Stimulated activated CD4-positive, alpha-beta T cell treated with anti-CD3 and anti-CD28 coated beads, Interleukin-1b, Interleukin-23, amount 100 ng/mL, for 4 hours (primary cell): ENCODE measurements at places on chromosomes 16 and 17.

- no peak for DNase-seq
Measured at GRCh38 chr16:77262971-77263370, 63.8 kb downstream of the SYCE1L start.

GRCh38 chr17:35568561-35568960 lies 7.9 kb upstream of the SLFN14 start:
- DNase-seq, result no peak

DNA sequence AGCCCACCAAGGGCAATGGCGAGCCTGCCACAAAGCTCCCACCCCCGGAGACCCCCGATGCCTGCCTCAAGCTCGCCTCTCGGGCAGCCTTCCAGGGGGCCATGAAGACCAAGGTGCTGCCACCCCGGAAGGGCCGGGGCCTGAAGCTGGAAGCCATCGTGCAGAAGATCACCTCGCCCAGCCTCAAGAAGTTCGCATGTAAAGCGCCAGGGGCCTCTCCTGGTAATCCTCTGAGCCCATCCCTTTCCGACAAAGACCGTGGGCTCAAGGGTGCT lies 40.1 kb downstream of the SREBF1 start:
- DNase-seq, result no peak

- DNase-seq, result no peak
Measured at GRCh38 chr17:71649941-71650350, 470.9 kb upstream of the SOX9 start.

GRCh38 chr17:13429201-13429600 lies 172.5 kb downstream of the HS3ST3A1 start:
- no peak for DNase-seq

- DNase-seq, result no peak
Measured at GRCh38 chr16:51442141-51442870, 291.2 kb upstream of the SALL1 start.

GRCh38 chr16:78770353-78771091 lies 671.1 kb downstream of the WWOX start:
- DNase-seq, result peak; percentile 71

DNA sequence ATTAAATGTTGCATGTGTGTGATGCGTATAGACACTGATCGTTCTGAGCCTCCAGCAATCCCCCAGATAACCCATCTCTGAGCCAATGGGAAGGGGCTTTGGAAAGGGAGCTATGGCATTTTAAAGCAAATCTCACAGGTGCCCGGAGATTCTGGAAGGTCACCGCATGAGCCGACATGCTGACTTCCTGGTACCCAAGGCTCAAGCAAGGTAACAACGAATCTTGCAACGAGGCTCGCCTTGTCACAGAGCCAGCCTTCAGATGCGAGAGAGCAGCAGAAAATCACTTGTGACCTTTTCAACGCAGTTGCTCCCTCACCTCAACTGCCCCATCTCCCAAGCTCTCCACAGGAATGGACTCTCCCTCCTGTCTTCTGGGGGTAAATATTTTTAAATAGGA lies 154.8 kb upstream of the CDH5 start:
- DNase-seq, result no peak

DNA sequence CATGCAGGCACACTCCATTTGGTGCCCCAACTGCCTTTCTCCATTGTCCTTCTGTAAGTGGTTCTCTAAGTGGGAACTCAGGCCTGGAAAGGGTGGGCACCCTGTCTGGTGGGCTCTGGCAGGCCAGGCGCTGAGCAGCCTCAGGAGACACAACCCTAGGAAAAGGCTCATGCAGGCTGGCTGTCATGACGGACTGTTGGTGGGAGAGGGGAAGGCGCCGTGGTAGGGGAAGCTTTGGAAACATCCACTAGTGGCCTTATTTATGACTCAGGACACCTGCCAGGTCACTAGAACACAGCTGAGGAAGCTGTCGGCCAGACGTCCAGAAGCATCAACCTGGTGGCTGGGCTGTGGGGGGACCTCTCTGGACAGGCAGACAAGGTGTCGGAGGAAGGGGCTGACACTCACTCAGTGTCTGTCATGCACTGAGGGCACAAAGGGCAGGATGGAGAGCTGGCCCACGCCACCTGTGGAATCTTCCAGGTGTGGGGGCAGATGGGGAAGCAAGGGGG lies 216.0 kb downstream of the SEC14L1 start:
- DNase-seq, result no peak

GRCh38 chr16:47461598-47462266 lies 601 bp downstream of the PHKB start:
- DNase-seq, result no peak

- no peak for DNase-seq
Measured at GRCh38 chr16:80718480-80719220, 85.7 kb downstream of the CDYL2 start.

DNA sequence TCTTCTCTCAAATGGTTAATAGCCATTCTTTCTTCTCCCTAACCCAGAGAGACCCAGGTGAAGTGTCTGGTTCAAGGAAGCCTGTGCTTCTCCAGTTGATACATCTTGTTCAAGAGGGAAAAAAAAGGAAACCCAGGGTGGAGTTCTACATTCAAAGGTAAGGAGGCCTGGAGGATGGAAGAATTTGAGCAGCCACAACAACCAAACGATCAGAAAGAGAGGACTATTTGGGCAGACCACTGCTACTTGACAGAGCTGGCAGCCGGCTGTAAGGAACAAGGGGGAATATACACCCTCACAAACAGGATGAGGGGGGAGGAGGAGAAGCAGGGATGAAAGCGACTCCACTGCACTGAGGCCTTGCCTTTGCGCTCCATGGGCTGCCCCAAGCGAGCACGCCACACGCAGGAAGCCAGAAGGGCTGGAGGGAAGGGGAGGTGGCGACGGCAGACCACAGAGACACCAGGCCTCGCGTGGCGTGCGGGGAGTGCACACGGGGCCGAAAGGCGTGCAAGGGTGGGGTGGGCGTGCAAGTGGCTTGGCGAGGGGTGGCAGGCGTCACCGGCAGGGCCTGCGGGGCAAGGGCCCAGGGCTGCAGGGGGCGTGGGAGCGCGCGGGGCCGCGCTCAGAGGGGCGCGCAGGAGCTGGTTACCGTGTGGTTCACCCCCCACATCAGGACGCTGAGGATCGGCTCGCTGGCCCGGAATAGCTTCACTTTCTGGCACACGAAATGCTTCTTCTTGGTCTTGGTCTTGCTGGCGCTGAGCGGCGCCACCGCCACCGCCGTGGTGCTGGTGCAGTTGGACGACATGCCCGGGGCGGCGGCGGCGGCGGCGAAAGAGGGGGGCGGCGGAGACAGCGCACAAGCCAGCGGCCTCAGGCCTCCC lies 499 bp downstream of the PIP4K2B start:
- peak; percentile 1 for DNase-seq

DNA sequence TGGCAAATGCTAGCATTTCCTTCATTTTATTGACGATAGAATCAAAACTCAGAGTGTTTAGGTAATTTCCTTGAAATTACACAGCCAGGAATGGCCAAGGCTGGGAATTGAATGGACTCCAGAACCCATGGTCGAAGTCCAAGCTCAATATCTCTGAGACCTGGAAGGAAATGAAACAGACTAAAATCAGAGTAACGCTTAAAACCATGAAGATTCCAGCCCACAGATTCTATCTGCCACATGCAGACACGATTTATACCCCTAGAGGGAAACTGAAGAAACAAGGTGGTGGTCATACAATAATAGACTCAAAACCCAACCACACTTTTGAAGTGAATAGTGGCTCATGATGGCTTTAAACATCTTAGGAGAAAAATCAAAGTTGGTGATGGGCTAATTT lies 95.6 kb downstream of the PRKCA start:
- DNase-seq, result no peak

GRCh38 chr16:80569440-80570105 lies 28.8 kb downstream of the DYNLRB2 start:
- DNase-seq, result peak; percentile 57

DNA sequence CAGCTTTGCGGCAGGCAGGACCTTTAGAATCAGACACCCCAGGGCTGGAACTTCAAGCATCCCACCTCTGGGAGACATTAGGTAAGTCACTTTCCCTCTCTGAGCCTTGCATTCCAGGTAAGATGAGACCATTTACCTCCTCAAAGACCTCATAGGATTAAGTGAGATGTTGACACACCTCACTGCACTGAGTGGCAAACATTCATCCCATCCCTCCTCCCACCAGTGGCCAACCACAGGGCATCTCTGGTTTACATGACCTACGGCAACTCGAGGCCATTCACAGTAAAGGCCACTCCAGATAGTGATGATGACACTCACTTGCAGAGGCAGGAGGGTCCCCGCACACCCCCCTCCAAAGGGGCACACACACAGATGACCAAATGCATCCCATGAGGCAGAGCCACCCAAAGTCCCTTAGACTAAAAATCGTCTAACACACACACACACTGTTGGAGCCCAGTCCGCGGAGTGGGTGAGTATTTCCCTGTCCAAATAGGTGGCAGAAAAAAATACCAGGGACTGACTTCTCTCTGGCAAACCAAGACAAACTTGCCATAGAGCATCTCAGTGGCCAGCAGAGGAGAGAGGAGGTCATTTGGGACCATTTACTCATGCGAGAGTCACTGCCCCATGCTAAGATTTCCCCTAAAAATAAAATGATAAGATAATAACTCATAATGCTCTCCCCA lies 454.9 kb downstream of the SOX9 start:
- DNase-seq, result no peak

GRCh38 chr16:47716571-47716970 lies 255.4 kb downstream of the PHKB start:
- no peak for DNase-seq

DNA sequence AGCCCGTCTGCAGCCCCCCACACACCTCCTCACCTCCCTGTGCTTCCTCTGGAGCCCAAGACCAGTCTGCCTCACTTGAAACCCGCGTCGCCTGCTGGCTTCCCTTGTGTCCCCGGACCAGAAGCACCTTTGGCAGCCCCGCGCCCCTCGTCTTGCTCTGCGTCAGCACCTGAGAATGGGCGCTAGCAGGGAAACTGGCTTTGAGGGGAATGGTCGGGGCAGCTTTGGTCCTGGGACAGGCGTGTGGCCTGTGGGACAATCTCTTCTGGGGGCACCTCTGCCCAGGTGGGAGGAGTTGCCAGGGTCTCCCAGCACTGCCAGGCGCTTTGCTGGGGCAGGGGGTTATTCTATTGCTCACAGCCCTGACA lies 3.6 kb upstream of the MAFG start:
- no peak for DNase-seq

- DNase-seq, result no peak
Measured at GRCh38 chr17:61208301-61209105, 191.1 kb upstream of the TBX2 start.

GRCh38 chr16:75307506-75307905 lies 56.1 kb upstream of the BCAR1 start:
- no peak for DNase-seq

- no peak for DNase-seq
Measured at GRCh38 chr17:66767154-66767933, 67.6 kb upstream of the CACNG5 start.

DNA sequence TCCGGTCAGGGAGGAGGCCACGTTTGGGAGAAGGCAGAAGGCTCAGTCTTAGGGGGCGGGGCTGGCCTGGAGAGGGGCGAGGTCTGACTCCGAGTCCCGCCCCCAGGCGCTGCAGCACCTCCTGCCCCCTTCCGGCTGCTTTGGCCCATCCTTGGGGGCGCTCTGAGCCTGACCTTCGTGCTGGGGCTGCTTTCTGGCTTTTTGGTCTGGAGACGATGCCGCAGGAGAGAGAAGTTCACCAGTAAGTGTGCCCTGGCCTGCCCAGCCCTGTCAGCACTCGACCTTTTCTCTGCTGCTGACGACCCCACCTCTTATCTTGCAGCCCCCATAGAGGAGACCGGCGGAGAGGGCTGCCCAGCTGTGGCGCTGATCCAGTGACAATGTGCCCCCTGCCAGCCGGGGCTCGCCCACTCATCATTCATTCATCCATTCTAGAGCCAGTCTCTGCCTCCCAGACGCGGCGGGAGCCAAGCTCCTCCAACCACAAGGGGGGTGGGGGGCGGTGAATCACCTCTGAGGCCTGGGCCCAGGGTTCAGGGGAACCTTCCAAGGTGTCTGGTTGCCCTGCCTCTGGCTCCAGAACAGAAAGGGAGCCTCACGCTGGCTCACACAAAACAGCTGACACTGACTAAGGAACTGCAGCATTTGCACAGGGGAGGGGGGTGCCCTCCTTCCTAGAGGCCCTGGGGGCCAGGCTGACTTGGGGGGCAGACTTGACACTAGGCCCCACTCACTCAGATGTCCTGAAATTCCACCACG lies 1.5 kb downstream of the TNFRSF12A start:
- peak; percentile 78 for DNase-seq

DNA sequence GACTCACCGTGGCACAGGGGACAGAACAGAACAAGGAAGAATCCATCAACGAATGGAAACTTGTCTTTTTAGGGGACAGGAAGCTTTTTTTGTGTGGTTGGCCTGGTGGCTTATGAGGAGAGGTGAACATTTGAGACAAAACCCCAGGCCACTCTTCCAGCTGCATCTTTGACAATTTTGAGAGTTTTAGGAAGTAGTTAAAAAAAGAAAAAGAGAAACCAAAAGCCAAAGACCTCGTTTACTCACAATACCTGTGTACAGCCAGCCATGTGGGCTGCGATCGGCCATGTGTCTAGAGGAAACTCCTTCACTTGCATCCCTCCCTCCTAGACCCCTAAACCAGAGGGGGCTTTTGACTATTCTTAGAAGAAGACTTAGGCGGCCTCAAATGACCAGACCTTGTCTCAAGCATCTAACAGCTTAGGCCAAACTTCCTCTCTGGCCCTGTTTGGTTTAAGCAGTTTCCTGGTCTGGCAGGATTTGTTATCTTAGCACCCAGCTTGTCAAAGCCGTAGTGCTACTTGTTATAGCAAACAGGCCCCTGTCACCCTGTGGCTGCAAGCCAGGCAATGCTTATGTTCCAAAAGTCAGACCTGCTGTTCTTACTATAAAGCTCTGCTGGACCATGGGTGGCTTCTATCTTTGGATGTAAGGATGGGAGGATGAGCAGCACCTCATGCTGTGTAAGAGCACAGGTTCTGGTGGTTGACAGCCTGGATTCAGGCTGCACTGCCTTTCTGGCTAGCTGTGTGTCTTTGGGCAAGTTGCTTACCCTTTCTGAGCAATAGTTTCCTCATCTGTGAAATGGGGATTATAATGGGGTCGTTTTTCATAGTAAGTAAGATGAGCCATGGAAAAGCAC lies 17.7 kb downstream of the KSR1 start:
- peak; percentile 59 for DNase-seq

GRCh38 chr16:77850636-77851333 lies 62.4 kb downstream of the VAT1L start:
- no peak for DNase-seq

DNA sequence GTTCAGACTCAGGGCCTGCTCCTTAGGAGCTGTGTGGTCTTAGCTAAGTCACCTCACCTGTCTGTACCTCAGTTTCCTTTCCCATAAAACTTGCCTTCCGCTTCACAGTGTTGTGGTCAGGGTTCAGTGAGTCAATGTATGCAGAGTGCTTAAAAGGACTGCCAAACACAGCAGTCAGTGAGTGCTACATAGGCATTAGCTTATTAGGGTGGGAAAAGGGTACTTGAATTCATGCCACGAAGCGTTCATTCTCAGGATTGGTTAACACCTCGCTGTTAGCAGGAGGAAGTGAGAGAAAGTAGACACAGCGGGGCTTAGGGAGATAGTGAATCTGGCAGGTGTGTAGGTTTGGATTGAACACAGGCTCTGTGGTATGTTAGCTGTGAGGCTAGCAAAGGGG lies 155.2 kb downstream of the SHISA9 start:
- no peak for DNase-seq

- DNase-seq, result peak; percentile 67
Measured at GRCh38 chr17:16353317-16354174, at the start of gene CENPV. Gene CENPV (minus strand): TSS chr17:16353469. CDS start chr17:16353436, 33 bp downstream.
